Thoracic aorta (tissue), 2 donors: ENCODE measurements at places on chromosomes 3 and 15.

DNA sequence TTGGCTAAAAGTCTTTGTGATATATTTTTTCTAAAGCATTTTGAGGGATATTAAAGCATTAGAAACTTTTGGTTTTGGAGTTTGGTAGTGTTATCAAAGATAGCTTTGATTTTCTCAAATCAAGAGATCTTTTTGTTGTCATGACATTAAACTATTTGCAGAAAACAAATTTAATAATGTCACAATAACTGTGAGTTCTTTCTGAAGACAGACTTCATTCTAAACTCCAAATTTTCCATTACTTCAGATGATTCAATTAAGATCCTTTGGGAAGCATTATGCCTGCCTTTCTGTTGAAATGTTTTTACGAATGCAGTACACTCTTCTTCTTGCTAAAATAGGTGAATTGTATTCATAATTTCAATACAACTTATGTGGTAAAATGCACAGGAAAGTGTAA lies 145.4 kb downstream of the ALCAM start:
- DNase-seq: no peak

- DNase-seq: no peak
These were observed 19.4 kb upstream of the SERPINI2 start for GRCh38 chr3:167493244-167493643.

DNA sequence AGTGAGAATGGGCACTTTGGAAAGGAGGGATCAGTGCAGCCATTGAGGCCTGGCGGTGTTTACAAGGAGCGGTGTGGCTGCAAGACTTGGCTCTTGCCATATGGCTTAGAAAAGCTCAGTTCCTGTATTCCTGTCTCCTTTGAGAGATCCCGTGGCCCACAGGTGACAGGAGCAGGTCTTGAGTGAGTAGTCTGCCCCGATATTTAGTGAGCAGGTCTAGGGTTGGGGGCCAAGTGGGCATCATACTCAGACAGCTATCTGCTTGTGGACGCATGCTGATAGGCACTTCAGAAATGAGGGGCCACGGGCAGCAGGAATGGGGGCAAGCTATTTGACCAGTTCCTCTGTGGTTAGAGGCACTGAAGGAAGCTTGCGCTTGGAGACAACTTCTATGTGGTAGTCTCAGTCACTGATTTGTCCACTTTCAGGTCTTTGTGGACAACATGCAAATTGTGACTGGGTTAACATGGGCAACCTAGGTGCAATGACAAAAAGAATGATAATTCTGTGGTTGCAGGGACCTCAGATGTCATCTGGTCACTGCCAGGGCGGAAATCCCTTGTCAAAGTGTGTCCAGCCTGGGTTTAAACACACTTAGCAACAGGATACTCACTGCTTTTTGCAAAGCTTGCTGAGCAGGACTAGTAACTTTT lies 1.1 kb downstream of the TMED3 start:
- DNase-seq: no peak

- DNase-seq: no peak
These were observed 60.1 kb downstream of the ADAMTS9 start for GRCh38 chr3:64627471-64628321.

GRCh38 chr15:47675735-47676134 lies 41.6 kb upstream of the SEMA6D start:
- DNase-seq: no peak

DNA sequence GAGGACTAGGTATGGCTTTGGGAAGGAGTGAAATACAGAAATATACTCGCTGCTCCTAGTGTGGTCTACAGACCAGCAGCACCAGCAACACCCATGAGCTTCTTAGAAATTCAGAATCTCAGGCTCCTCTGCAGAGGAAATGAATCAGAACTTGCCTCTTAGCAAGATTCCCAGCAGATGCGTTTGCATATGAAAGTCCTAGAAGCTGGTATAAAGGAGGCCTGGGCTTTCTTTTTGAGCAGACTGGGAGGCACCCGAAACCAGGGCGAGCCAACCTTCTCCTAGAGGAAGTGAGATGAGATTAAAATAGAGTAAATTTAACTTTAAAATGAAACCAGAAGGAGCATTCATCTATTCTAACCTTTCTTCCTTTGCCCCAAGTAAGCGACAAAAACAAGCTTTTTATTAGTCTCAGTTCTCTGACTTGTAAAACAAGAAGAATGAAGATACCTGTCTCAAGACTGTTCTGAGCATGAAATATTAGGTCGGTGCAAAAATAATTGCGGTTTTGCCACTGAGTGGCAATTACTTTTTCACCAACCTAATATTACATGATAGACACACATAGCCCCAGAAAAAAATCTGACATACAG lies 140.0 kb downstream of the PDZRN3 start:
- DNase-seq: no peak

DNA sequence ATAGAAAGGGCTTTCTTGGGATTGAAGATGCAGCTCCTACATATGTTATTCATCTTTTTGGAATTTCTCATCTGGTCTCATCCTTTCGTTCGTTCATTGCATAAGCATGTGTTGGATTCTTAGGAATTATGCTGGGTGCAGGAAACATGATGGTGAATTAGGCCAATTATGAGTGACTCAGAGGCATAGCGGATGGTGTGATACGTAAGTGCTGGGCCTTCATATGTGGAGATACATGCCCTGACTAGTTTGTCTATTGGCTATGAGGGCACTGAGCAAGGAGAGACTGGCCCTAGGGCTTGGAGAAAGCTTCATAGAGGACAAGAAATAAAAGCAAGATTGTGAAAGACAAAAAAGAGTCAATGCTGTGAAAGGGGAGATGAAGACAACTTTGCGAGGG lies 235.1 kb downstream of the MYRIP start:
- DNase-seq: no peak

DNA sequence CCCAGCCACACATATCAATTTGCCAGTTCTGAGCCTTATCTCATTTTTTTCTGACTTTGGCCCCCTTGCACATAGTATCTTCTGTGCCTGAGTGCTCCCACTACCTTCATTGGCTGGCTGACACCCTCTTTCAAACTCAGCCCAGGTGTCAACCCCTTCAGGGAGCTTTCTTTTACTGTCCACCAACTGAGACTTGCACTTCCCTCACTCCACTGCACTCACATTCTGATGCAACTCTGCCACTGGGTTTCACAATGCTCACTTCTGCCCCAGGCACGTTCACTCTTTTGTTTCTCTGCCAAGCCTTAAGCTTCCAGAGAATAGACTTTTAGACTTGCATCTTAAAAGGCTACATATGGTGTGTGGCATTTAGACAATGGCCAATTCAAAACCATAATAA lies 101.5 kb upstream of the CBLB start:
- DNase-seq: no peak

DNA sequence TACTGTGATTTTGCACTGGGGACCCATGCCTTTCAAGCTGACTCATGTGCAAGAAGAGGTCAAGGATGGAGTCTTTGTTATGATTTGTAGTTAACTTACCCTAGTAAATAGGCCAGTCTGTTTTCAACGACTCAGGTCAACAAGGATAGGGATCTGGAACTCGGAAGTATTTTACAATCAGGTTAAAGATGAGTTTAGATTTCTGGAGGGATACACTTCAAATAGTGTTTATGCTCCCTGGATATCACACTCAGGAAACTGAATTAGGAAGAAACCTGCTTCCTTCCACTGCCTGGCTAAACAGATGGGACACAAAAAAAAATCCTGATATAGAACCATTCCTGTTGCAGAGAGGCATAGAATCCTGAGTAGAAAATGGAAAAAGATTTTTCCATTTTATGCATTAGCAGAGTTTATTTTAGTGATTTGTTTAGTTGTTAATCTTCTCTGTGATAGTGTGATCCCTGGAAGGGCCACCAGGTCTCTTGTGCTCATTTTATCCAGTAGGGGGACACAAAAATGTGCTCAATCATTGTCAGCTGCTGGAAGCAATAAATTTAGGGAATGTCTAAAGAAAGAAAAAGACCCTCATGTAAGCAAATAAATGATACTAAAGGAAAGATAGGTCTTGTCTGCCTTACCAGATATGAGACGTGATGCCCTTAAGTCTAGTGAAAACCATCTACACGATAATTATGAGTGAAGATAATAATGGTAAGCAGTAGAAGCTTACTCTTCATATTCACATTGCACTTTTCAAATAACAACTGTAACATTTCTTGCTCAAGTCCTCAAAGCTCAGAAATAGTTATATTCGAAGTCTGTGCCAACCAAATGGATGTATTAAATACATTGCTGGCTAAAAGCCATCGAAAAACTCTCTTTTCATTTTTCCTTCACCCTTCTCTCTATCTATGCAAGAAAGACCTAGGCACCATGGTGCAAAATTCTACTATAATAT lies 452.1 kb upstream of the KCNMB2 start:
- DNase-seq: no peak

- DNase-seq: no peak
These were observed 19.3 kb upstream of the SPG21 start for GRCh38 chr15:65008983-65009382.

- no peak for DNase-seq
These were observed 107.7 kb upstream of the SLC6A11 start for GRCh38 chr3:10708216-10708893.

- DNase-seq: no peak
These were observed 54.7 kb upstream of the SLCO2A1 start for GRCh38 chr3:134084242-134084950.

- DNase-seq: no peak
These were observed 57.3 kb upstream of the GRM7 start for GRCh38 chr3:6803619-6804018.

GRCh38 chr15:84915606-84915958 lies 31.1 kb downstream of the SLC28A1 start:
- no peak for DNase-seq

GRCh38 chr3:174287705-174288104 lies 571.4 kb upstream of the NAALADL2 start:
- no peak for DNase-seq

- no peak for DNase-seq
These were observed 77.5 kb upstream of the IL12A start for GRCh38 chr3:159910991-159911663.

DNA sequence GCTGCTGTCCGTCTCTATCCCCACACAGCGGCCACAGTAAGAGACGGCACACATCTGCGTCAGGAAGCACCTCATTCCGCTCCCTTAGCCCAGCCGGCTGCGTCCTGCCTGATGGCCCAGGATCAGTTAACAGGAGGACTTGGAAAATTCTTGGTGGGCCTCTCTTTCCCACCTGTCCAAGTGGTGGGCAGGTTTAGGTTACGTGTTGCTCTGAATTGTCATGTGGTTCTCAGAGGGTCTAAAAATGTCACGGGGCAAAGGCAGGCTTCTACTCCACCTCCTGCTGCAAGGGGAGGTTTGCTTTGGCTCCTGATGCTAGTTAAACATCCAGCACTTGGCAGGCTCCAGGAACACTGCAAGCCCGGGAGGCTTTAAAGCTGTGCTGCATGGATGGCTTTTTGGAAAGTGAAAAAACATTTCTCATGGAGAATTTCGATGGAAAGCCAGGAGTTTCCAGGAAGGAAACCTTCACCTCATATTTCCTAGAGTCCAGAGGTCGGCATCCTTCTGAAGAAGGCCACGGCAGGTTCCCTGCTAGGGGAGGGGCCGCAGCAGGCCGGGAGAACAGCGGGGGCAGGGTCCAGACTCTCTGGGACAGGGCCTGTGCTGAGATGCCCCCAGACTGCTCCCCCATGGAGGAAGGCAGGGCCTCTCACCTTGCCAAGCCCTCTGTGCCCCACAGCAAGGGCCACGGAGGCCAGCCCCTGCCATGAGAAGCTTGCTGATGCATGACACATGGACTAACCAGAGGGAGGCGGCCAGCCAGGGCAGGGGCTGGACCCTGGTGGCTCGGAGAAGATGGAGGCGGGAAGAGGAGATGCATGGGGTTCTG lies 10.8 kb downstream of the CTSH start:
- DNase-seq: no peak

DNA sequence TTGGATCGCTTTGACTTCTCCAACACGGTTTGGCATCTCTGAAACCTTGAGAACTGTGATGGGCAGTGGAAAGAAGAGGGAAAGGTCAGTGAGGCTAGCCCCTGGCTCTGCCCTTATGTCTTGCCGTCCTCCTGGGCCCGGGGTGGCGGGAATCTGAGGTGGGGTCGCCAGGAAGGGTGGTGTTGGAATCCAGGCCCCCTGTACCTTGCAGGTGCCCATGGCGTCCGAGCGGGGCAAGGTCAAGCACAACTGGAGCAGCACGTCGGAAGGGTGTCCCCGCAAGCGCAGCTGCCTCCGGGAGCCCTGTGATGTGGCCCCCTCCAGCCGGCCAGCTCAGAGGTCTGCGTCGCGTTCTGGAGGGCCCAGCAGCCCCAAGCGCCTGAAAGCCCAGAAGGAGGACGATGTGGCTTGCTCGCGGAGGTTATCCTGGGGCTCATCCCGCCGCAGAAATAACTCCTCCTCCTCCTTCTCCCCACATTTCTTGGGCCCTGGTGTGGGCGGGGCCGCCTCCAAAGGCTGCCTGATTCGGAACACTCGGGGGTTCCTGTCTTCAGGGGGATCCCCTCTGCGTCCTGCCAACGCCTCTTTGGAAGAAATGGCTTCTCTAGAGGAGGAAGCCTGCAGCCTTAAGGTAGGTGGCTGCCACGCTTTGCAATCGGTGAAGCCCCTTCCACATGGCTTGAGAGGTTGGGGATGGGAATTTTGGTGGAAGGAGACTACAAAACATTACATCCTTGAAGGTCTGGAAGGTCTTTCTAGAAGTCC lies 907 bp downstream of the TATDN2 start:
- no peak for DNase-seq

GRCh38 chr15:50190723-50191122 lies 8.7 kb downstream of the SLC27A2 start:
- no peak for DNase-seq

- no peak for DNase-seq
These were observed 21.4 kb downstream of the RAD54L2 start for GRCh38 chr3:51559961-51560360.

GRCh38 chr3:113055961-113056360 lies 65.2 kb downstream of the GTPBP8 start:
- DNase-seq: no peak

DNA sequence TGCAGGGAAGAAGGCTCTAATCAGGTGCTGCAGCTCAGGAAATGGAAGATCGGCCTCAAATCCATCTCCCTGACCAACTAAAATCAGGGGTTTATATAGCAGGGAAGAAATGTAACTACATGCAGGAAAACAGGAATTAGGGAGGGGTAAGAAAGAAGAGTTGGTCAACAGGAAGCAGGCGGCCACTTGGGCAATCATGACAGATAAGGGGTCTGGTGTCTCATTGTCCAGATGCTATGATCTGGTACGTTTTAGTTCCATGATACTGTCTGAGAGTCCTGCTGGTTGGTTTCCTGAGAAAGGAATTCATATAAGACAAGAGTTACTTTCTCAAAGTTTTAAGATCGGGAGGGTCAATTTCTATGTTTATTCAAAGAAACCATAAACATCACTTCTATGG lies 24.2 kb downstream of the KATNBL1 start:
- no peak for DNase-seq
